Testis (tissue), 5 donors: ENCODE measurements at places on chromosomes 4 and X. TPM values are rescaled to one million over a fixed set of nuclear protein-coding genes. Genes with fewer than 3 reads are reported as not detected.

DNA sequence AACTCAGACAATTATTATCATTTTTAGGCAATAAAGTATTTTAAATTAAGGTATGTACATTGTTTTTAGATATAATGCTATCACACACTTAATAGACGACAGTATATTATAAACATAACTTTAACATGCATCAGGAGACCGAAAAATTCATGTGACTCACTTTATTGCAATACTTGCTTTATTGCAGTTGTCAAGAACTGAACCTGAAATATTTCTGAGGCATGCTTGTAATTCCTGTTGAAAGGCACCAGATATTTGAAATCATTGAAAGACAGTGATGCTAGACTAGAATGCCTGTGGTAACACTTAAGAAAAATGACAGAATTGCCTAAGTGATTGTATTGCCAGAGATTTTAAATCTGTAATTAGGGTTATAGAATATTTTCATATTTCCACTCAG lies 175.6 kb upstream of the MAGEB2 start:
- H3K36me3 ChIP-seq, result no peaks in the 10 kb centered on the region
- H3K4me1 ChIP-seq, result no peaks in the 10 kb centered on the region
- H3K4me3 ChIP-seq, result no peak overlapping the region
- no peaks in the 10 kb centered on the region for H3K27me3 ChIP-seq
- no peak overlapping the region for H3K27ac ChIP-seq

- no peaks in the 10 kb centered on the region for H3K4me1 ChIP-seq
- H3K27ac ChIP-seq, result no peak overlapping the region
- no peak for DNase-seq
- H3K27me3 ChIP-seq, result no peaks in the 10 kb centered on the region
Observed at GRCh38 chr4:106287353-106287969, 28.5 kb downstream of the TBCK start.

GRCh38 chr4:26452565-26453531 lies 37.4 kb downstream of the CCKAR start:
- no peak overlapping the region for H3K4me3 ChIP-seq
- no peaks in the 10 kb centered on the region for H3K27me3 ChIP-seq
- no peaks in the 10 kb centered on the region for H3K4me1 ChIP-seq
- H3K27ac ChIP-seq, result no peak overlapping the region
- no peaks in the 10 kb centered on the region for H3K36me3 ChIP-seq

GRCh38 chr4:130850019-130850524 lies 1754.1 kb downstream of the C4orf33 start:
- H3K36me3 ChIP-seq, result no peaks in the 10 kb centered on the region
- H3K27me3 ChIP-seq, result no peaks in the 10 kb centered on the region
- peaks cover 6% of the 10 kb centered on the region for H3K4me1 ChIP-seq
- H3K27ac ChIP-seq, result no peak overlapping the region

DNA sequence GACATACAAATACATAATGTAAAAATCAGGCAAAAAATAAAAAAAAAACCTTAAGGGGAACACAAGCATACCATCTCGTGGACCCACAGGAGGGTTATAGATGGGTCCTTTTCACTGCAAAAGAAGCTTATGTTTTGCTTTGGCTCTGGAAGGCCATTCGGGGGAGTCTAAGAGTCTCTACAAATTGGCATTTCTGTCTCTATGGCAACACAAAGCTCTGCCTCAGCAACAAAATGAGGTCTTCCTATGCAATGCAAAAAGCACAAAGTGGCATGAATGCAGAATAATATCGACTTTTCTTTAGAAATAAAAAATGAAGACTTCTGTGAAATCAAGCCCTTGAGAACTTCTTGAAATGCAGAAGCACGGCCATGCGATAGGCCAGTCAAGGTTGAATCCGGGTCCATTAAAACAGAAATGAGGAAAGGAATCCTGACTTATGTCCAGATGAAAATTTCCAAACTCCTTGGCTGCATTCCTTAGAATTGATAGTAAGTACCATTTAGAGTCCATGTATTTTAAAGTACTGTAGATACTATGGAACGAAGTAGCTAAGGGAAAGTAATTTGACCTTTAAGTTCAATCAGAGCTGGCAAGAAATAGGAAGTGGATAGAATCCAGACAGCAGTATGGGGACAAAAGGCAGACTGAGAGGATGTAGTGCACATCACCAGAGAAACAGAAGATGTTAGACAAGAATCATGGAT lies 63.7 kb upstream of the PDLIM3 start:
- no peak overlapping the region for H3K27ac ChIP-seq
- H3K36me3 ChIP-seq, result no peaks in the 10 kb centered on the region
- no peak for DNase-seq
- H3K27me3 ChIP-seq, result no peaks in the 10 kb centered on the region
- H3K4me3 ChIP-seq, result no peak overlapping the region

DNA sequence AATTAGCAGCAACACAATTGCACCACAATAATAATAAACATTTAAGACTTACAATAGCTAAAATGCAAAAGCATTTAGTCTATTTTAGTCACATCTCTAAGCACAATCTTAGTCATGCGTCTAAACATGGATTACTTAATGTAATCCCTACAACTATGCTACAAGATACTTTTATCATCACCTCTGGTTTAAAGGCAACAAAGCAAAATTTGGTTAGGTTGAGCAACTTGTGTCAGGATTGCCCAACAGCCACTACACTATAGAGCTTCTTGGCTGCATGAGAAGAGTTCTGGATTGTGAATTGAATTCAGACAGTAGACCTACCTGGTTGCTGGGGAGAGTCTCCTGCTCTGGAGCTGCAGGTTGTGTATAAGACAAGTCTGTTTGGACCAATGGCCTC lies 146.5 kb upstream of the PUDP start:
- no peaks in the 10 kb centered on the region for H3K27me3 ChIP-seq
- H3K4me1 ChIP-seq, result no peaks in the 10 kb centered on the region
- H3K27ac ChIP-seq, result no peak overlapping the region
- DNase-seq, result no peak
- H3K4me3 ChIP-seq, result no peak overlapping the region

- H3K27me3 ChIP-seq, result no peaks in the 10 kb centered on the region
Observed at GRCh38 chr4:85531560-85532341, 56.8 kb downstream of the ARHGAP24 start.

DNA sequence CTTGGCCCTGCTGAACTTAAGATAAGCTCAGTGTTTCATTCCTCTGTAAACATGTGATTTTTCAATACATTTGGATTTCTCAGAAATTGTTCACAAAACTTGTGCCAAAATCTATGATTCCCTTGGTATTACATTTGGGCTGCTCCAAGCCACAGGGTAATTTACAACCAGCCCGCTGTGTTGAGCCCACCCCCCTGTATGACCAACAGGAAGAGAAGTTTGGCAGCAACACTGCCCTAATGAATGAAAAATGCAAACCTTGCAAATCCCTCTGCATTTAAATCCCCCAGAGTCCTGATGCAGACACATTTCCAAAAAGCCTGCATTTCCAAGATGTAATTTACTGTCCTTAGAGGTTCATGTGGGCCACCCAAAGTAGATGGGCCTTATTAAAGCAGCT lies 34.1 kb upstream of the GAB1 start:
- H3K36me3 ChIP-seq, result no peaks in the 10 kb centered on the region
- H3K4me3 ChIP-seq, result no peak overlapping the region
- peak; percentile 34 for DNase-seq
- H3K27ac ChIP-seq, result no peak overlapping the region

CC2D2A gene
- total RNA-seq, result 21.9 TPM

NEUROG2 gene
- 0.62 TPM for total RNA-seq

TMEM31 gene
- 110 TPM for total RNA-seq

PAGE5 gene
- 20.3 TPM for total RNA-seq
